ENCODE measurements at places on chromosomes 6 and 20.

DNA sequence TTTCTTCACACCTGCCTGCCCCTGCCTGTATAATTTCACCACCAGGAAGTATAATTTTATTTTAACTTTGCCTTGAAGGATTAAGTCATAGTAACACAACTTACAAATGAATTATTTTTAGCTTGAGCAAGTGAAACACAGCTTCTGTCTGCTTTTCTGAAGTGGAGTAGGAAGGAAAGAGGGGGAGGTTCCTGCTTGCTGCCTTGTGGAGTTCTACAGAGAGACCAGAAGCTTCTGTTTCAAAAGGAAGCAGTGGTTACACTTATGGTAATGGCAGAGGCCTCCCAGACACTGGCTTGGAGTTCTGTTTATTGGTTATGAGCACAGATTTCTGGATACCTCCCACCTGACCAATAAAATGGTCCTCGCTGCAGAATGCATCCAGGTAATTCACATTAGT, 159.6 kb downstream of the TMEM200A start:
- peak; percentile 67 for DNase-seq

GRCh38 chr20:61663521-61664425, 401.9 kb downstream of the TAF4 start:
- no peak for DNase-seq

GRCh38 chr20:21280522-21281016, 22.6 kb upstream of the XRN2 start:
- DNase-seq = no peak

DNA sequence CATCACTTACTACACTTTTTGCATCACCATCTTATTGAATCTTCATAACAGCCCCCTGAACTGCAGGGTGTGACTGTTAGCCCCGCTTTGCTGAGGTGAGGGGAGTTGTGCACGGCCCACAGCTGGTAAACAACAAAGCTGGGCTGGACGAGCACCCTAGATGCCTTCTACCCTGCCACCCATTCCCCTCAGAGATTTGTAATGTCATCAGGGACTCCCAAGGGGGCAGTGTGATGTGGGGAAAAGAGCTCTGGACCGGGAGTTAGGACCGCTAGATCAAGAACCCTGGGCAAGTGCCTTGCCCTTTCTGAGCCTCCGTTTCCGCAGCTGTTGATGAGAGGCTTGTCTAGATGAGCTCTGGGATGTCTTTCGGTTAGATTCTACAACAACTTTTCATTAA, 20.9 kb downstream of the PKIG start:
- DNase-seq = no peak

GRCh38 chr6:16759181-16759645, 2.0 kb downstream of the ATXN1 start:
- DNase-seq = no peak

- DNase-seq = no peak
Observed at GRCh38 chr6:112389842-112390241, 42.7 kb downstream of the RFPL4B start.

- no peak for DNase-seq
Observed at GRCh38 chr6:90584636-90585255, 2.1 kb downstream of the MAP3K7 start.

DNA sequence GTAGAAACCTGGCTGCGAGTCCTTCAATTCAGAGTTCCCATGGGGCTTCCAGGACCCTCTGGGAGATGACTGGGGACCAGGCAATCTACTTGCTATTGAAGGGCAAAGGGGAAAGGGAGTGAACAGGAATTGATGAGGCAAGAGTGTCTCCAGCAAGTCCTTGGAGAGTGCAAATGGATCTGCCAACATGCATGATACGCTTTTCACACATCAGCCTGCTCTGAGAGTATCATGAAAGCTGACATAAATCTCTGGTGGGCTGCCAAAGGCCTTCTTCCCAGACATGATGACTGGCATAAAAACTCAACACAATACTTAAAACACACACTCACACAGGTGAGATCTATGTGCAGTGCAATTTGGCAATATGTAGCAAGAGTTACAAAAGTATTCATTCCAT, 759.1 kb downstream of the PTPRT start:
- DNase-seq = no peak

GRCh38 chr6:9982215-9982614, 432.7 kb downstream of the TFAP2A start:
- DNase-seq = no peak

DNA sequence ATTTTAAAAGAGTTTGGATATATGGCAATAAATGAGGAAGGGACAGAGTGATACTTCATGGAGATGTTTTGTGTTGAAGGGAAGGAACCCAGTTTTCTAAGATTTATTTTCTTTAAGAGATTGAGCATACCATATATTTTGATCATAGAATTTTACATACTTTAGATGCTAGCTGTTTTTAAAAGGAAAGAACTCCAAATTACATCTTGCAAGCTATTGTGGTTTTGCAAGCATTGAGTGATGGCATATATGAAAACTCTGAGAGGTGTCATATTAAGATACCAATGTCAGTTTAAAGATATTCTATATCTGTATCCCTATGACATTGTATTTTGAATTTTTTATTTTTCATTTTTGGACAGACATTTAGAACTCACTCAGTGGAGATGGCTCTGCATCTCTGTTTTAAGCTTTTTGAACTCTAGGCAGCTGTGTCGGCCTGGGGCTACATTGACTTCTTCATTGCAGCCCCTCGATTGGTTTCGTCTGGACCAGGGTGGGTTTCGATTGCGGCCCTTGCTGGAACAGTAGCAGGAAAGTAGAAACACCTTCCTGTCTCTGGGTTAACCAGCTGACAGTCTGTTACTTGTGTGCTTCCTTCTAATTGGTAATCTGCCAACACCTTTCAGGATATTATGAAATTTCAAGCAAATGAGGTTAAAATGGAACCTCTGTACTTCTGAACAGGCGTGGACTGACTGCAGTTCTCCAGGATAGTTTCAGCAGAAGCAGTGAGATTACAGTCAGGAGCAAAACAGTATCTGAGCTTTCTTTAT, 14.0 kb downstream of the IGF2R start:
- DNase-seq = peak; percentile 62
